ENCODE measurements at places on chromosomes 13 and 19.

GRCh38 chr19:15048885-15049541, at the start of gene CASP14:
Gene CASP14 (plus strand): TSS chr19:15049480. CDS start chr19:15052252, 2,772 bp downstream.
- no peak for DNase-seq

- peak; percentile 58 for DNase-seq
Observed at GRCh38 chr19:4568886-4569285, 9.4 kb upstream of the SEMA6B start.

DNA sequence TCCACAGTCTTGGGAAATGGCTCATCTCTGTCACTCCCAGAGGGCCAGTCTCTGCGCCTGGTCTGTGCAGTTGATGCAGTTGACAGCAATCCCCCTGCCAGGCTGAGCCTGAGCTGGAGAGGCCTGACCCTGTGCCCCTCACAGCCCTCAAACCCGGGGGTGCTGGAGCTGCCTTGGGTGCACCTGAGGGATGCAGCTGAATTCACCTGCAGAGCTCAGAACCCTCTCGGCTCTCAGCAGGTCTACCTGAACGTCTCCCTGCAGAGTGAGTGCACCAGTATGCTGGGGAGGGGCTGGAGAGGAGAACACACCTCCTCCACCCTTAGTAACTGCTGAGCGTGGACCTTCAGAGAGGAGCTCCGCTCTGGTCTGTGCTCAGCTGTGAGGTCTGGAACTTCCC, 2.3 kb downstream of the SIGLEC9 start:
- DNase-seq, result no peak

DNA sequence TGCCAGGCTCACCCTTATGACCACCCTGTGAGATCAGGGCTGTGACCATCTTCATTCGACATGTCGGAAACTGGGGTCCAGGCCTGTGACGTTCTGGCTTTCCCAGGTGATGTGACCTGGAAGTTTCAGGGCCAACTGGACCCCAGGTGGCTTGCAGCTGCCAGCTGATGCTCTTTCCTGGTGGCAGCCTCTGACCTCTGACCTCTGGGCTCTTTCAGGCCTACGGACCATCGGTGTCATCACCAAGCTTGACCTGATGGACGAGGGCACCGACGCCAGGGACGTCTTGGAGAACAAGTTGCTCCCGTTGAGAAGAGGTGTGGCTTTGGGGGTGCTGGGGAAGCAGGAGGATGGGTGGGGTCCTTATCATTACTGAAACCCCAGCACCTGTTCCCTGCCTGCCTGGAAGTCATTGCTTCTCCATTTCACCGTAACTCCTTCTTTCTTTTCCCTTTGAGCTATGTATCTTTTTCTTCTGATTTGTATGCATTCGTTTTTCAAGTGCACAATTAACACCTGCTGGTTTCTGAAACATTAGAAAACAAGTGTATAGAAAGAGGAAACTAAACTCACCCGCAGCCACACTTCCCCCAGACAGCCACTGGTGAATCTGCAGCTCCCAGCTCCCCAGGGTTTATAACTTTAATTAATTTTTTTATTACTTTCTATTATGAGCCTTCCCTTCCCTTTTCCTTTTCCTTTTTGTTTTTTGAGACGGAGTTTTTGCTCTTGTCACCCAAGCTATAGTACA, 58.9 kb downstream of the TMED1 start:
- DNase-seq, result peak; percentile 49

DNA sequence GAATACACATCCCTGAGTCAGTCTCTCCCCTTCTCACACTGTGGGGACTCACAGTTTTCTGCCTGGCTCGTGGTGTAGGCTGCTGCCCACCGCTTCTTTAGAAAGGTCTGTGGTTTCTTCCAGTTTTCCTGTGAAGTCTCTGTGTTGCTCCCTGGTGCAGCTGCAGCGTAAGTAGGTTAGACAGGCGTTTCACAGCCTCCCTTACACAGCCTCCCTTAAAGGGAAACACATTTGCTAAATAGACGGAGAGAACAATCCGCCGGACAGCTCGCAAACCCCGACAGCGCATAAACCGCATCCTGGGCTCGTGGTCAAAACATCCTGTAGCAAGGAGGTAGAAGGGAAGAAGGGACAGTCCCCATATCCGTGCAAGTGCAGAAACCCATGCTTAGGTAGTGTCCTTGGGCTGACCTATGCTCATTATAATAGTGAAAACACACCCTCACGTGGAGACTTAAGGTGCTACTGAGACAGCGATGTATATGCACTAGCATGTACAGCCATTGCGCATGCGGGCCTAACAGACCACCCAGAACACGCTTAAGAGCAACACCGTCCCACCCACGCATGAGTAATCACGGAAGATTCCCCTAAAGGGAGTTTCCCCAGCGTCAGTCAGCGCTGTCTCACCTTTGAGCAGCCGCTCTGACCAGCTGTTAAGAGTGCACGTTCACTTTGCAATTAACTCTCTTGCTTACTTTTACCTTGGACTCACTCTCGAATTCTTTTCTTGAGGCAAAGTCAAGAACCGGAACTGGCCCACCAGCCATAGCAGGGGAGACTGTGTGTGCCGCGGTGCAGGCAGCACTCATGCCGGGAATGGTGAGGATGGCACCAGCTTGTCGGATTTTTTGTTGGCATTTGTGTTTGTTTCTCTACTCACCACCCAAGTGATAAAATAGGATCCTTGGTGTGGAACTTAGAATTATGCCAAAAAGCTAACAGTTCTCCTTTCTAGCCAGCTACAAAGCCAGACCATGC, 16.6 kb downstream of the SIGLEC8 start:
- no peak for DNase-seq

DNA sequence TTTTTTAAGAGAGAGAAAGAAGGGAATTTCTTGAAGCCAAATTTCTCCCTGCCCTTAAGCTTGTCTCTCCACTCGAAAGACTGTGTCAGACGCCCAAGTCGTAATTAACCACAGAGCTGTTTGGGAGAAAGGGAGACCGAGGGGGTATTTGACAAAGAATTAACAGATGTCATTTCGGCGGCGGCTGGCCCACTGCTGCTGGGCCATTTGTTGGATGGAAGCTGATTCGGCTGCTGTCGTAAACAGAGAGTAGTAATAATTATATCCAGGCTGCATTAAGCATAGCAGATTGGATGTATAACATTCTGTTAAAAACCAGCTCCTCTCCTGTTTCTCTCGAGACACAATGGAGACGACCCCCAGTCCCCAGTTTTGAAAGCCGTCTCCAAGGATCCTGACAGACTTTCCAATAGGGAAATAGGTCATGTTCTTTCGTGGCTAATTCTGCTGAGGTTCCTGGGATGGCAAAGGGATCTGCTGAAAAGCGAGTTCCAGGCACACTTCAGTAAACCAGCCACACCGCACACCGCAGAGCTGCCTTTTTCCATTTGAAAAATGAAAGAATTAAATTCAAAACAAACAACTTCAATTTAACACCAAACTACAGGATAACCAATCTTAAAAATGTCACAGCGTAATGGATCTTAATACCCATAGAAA, 71.5 kb downstream of the KCTD15 start:
- no peak for DNase-seq

DNA sequence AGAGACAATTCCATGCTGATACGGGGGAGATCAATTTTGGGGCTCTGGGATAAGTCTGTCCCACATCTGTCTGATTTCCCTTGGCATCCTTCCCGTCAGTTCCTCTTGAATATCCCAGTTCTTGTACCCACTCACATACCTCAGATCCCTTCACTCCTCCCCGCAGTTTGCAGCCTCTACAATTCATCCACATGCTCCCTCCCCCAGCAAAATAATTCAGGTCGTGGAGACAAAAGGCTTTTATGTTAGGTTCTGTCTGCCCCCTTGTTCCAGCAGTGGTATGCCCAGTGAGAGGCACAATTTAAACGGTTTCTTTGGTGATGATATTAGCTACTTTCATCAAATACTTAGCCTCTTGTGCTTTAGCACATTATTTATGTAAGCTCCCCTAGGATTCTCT, 9.6 kb downstream of the RPS16 start:
- DNase-seq, result no peak

GRCh38 chr19:1423436-1424191, 14.6 kb upstream of the RPS15 start:
- DNase-seq, result peak; percentile 46

GRCh38 chr13:65453982-65454381, 1776.2 kb downstream of the PCDH9 start:
- DNase-seq, result no peak

DNA sequence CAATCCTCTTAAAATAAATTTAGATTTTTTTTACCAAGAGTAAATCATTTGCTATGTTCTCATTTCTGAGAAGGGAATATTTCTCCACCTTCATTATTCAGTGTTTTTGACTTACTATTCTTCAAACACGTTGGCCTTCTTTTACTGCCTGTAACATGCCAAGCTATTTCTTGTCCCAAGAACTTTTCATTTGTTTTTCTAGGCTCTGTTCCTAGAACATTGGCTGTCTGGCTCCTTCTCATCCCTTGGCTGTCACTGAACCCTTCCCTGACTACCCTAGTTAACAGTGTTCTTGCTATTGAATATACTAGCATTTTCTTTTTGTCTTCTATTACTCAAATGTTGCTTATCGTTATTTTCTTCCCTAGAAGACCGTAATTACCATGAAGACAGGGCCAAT, 248.1 kb downstream of the ITGBL1 start:
- no peak for DNase-seq

DNA sequence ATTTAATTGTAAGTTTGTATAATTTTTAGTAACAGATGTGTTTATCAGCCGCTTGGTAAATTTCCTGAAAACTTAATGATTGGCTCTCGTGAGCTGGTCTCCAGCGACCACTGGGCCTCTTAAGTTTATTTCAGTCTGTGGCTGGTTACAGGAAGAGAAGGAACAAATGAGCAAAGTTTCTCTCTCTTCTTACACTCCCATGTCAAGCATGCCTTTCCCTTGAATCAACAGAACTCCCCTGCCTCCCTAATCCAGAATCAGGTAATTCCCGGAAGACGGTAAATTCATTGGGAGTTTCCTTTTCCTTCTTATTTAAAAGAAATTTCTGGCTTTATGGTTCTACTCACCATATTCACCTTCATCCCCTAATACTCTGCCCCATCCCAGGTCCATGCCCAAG, 52.5 kb upstream of the POMP start:
- DNase-seq, result no peak

DNA sequence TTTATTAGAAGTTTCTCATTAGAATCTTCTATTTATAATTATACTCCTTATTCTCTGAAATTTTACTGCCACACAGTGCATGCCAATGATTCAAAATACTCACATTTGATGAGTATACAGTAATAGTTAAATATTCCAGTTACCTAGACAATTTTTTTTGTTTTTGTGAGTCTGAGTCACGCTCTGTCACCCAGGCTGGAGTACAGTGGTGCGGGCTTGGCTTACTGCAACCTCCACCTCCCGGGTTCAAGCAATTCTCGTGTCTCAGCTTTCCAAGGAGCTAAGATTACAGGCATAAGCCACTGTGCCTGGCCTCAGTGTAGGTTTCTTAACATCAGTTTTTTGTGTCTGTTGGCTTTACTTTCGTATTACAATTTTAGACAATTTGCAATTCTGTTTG, 87.1 kb downstream of the ZNF486 start:
- no peak for DNase-seq

- no peak for DNase-seq
Observed at GRCh38 chr13:74966814-74967424, 515.0 kb downstream of the TBC1D4 start.

GRCh38 chr19:38093154-38093553, 130.9 kb downstream of the DPF1 start:
- no peak for DNase-seq

- DNase-seq, result no peak
Observed at GRCh38 chr13:97938706-97939475, 14.6 kb upstream of the IPO5 start.

- DNase-seq, result no peak
Observed at GRCh38 chr19:55435020-55435419, 8.1 kb downstream of the SHISA7 start.

DNA sequence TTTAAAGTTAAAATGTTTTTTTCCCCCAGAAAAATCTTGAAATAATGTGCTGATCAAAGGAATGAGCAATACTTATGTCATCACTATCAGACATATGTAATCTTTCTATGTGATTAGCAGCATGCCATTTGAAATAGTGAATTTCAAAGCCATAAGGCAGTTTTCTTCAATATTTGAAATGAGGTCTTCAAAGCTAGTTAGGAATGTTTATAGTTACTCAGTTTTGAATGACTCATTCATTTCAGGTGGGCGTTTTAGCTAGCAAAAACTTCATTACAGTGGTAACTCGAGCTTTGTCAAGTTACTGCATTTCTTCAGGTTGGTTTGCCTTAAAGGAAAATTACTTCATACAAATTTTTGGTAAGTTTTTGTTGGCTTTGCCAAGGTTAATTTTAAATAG, 102.1 kb downstream of the ATP8A2 start:
- no peak for DNase-seq

- no peak for DNase-seq
Observed at GRCh38 chr19:3450796-3451411, 29.4 kb downstream of the SMIM24 start.

- no peak for DNase-seq
Observed at GRCh38 chr19:46849610-46850009, 1.0 kb downstream of the AP2S1 start.

- DNase-seq, result peak; percentile 70
Observed at GRCh38 chr13:110412132-110412914, 105.2 kb downstream of the COL4A2 start.

DNA sequence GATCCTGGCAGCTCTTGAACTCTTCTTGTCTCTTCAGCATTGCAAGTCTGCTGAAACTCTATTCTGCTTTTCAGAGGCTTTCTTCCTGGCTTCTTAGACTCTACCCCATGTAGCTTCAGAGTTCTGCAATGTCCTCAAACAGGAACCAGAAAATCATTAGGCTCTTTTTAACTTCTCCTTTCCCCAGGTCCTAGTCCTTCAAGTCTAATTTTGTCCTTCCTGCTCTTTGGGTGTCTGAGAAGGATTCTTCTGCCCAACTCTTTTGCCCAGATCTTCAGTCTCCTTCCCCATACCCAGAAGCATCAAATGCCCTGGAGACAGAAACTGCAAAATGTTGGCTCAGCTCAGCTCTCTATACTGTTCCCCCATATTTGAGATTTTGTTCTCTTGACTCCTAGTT, 50.0 kb upstream of the CALM3 start:
- peak; percentile 20 for DNase-seq

GRCh38 chr13:40207001-40207478, 459.4 kb downstream of the FOXO1 start:
- DNase-seq, result no peak

DNA sequence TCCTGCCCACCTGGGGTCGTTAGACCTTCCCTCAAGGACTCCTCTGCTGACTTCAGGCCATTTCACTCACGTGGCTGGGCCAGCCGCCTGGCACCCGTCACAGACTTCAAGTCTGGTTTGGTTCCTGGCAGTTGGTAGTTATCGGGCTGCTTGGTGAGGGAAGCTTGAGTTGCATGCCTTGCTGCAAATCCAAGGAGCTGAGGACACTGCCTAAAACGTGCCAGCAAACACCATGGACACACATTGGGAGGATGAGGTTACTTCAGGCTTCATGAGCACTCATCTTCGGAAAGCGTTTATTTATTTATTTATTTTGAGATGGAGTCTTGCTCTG, 2.6 kb downstream of the GPI start:
- no peak for DNase-seq

- DNase-seq, result no peak
Observed at GRCh38 chr19:30169196-30169900, 202.8 kb upstream of the ZNF536 start.
